Bronchial epithelial cell (primary cell): ENCODE measurements at places on chromosomes 4 and X. TPM values are rescaled to one million over a fixed set of nuclear protein-coding genes. Genes with fewer than 3 reads are reported as not detected.
A peak's percentile ranks its signal among the peaks of the same experiment; 100 is the strongest.

DNA sequence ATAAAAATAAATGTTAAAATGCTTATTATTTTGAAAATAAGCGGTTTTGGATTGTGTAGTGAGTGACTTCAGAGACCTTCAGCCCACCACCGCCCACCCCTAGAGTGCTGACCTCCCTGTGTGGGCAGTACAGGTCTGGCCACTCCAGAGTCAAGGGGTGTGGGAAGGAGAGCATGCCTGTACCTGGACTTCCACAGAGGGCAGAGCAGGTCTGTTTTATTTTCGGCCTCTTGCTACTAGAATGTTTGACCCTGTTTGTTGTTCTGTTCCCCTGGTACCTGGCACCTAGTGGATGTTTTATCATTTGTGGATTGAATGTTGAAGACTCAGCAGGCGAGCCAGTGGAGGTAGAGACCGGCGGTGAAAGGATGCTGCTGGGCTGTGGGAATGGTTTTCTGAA is 14.3 kb downstream of the PIGG start:
- DNase-seq, result no peak

Gene VCX2
- not detected in 2 replicates for total RNA-seq

DNA sequence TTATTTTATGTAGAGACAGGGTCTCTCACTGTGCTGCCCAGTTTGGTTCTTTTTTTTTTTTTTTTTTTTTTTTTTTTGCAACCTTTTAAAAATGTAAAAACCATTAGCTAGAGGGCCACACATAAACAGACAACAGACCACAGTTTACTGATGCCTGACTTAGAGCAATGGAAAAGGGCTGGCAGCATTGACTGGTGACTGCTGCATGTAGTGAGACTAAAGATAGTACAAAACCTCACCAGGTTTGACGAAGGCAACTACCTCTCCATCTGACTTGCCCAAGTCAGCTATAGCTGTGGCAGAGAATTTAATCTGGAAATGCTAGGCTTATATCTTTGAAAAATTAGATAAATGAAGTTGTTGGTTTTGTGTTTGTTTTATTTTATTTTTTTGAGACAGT is 102.9 kb downstream of the RBM47 start:
- no peak for DNase-seq

DNA sequence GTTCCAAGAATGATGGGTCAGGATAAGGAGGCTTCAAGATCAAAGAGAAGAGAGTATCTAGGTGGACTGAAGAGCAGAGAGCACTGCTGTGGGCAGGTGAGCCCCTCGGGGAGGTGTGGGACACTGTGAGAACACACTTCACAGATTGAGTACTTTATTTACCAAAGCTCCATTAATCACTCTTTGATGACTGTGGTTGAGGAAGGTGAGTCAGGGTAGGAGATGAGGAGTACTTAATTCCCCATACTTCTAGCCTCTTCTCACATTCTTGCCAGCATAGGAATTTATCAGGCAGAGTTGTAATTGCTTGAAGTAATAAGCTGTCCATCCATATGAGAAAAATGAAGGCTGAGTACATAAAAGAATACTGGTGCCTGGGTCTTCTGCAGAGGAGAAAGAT is 375.3 kb downstream of the PCDH10 start:
- DNase-seq, result peak; percentile 13

DNA sequence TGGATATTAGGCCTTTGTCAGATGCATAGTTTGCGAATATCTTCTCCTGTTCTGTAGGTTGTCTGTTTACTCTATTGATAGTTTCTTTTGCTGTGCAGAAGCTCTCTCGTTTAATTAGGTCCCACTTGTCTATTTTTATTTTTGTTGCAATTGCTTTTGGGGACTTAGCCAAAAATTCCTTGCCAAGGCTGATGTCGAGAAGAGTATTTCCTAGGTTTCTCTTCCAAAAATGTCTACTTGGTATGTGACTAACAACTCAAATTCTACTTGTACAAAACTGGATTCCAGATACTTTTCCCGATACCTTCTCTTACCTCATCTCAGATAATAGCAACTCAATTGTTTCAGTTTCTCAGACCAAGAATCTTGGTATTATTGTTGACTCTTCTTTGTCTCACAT is 142.4 kb upstream of the GLRA2 start:
- DNase-seq, result no peak
